ENCODE measurements at places on chromosomes 3 and 15.

DNA sequence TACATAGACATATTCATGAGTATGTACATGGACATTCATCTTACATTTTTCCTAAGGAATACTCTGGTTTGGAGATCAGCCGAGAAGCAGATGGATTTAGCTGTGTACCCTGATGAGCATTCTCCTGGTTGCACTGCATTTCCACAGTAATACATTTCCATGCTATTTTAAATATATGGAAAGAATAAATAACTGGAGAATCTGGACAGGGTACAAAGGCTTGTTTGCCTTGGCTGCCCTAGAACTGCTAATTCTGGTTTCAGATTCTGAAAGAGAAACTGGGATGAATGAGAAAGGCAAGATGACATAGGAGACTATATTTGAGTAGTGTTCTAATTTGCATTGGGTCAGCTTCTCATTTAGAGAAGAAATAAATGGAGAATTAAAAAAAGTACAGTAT, 190.8 kb upstream of the FAM3D start:
- no peak for DNase-seq

GRCh38 chr15:26106556-26106955, 243.4 kb upstream of the ATP10A start:
- DNase-seq = no peak

GRCh38 chr3:139893963-139894642, 40.9 kb upstream of the CLSTN2 start:
- DNase-seq = no peak

DNA sequence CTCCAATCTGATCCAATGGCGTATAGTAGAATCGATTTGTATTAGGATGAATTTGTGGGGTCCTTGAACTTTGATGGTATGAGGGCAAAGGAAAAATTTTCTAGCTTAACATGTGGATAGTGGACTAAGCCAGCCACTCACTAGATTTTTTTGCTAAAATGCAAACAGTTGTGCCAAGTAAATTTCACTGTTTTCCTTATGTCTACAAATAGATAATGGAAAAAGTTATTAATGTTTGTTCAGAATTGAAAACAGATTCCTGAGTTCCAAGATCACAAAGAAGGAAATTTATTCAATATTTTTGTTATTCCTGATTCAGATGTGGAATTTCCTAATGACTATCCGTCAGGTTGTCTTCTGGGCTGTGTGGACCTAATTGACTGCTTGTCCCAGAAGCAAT, 35.2 kb upstream of the ZNF609 start:
- no peak for DNase-seq

GRCh38 chr15:74155766-74156417, 17.6 kb upstream of the ISLR start:
- DNase-seq = no peak

GRCh38 chr3:190537146-190537545, 23.3 kb downstream of the IL1RAP start:
- no peak for DNase-seq

- DNase-seq = no peak
Measured at GRCh38 chr3:135556174-135556573, 409.4 kb upstream of the PPP2R3A start.

- peak; percentile 68 for DNase-seq
Measured at GRCh38 chr15:59104912-59105732, at the start of gene CCNB2. Gene CCNB2 (plus strand): TSS chr15:59105146. CDS start chr15:59105269, 123 bp downstream.

DNA sequence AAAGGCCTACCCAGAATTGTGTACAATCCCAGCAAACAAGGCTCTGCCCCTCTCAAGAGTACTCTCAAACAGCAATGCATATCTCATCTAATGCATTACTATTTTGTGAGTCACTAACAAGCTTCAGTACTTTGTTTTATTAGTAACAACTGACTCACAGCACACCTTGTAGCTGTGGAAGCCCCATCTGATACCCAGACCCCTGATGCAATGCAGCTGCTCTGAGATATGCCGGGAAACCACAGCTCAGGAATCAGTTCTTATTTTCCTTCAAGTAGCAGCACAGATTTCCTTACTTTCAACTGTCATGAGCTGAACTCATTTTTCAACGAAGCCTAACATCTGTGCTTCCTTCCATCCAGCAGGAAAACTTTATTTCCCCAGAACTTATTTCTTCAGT, 37.8 kb downstream of the CCNL1 start:
- no peak for DNase-seq

DNA sequence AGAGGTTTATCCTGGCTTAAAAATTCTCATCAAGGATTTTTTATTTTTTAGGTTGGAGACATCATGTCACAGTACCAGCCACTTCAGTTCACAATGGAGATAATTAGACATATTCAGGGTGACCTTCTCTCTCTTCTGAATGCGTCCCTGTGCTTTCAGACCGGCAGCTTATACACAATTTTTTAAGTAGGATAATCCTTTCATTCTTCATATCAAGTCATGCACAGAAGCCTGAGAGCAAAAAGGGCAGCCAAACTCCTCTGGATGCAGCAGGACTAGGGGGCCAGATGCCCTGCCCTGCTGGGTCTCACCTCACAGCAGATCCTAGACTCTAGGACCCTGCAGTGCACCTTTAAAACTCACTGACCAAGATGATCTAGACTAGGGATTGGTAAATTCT, 210.4 kb downstream of the ERC2 start:
- no peak for DNase-seq

DNA sequence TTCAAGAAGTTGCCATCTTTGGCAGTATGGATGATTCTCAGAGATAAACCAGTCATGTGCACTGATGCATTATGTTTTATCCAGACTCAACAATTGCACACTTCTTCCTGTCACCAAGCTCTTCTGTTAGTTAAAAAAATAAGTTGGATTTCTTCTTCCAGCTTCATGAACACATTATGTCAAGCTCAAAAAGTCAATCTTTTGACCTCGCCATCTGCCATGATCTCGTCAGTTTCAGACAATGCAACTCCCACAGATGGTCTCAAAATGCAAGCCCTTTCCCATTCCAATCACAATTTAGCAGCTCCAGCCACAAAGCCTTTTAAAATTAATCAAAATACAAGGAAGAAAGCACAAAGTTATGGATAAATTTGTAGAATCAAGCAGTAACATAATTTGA, 42.8 kb downstream of the TFDP2 start:
- no peak for DNase-seq

DNA sequence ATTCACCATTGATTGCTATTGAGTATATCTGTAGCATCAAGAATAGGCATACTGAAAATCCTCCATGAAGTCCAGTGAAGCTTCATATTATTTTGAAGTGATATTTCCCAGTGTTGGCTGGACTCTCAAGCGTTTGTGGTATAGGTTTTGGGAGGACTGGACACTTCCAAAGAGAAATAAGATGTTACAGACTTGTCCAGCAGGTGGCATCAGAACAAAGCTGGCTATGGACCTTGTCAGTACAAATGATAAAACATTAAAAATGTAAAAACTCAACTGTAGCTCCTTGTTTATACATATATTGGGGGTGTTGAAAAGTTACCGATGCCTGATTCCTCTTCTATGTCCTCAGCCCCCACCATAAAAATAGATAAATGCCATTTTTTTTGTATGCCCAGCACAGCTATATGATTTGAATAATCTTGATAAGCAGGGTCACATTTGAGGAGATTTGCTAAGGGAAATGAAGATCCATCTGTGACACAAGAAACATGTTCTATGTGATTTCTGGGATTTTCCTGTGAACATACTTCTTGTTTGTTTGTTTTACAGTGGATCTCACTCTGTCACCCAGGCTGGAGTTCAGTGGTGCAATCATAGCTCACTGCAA, 54.5 kb upstream of the GOLGA6B start:
- DNase-seq = peak; percentile 14

- DNase-seq = no peak
Measured at GRCh38 chr15:94353488-94353820, 122.1 kb downstream of the MCTP2 start.

DNA sequence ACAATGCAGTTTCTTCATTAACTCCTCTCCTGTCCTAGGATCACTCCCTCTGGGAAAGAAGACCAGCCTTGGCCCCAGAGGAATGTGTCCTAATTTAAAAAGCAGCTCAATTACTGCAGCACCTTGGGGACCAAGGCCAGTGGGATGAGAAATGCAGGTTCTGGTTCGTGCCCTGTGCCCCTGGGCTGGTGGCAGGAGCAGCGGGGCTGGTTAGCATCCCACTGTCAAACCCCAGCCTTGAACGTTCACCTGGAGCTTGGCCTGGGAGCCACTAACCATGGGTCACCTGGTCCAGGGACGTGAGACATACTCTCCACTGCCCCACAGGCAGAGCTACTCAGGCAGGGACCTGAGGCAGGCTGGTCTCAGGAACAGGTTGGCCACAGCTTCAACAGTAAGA, 8.4 kb upstream of the RTP3 start:
- DNase-seq = no peak

- no peak for DNase-seq
Measured at GRCh38 chr3:88434001-88434400, 284.2 kb downstream of the C3orf38 start.

- DNase-seq = no peak
Measured at GRCh38 chr3:143503325-143503885, 344.9 kb downstream of the SLC9A9 start.

DNA sequence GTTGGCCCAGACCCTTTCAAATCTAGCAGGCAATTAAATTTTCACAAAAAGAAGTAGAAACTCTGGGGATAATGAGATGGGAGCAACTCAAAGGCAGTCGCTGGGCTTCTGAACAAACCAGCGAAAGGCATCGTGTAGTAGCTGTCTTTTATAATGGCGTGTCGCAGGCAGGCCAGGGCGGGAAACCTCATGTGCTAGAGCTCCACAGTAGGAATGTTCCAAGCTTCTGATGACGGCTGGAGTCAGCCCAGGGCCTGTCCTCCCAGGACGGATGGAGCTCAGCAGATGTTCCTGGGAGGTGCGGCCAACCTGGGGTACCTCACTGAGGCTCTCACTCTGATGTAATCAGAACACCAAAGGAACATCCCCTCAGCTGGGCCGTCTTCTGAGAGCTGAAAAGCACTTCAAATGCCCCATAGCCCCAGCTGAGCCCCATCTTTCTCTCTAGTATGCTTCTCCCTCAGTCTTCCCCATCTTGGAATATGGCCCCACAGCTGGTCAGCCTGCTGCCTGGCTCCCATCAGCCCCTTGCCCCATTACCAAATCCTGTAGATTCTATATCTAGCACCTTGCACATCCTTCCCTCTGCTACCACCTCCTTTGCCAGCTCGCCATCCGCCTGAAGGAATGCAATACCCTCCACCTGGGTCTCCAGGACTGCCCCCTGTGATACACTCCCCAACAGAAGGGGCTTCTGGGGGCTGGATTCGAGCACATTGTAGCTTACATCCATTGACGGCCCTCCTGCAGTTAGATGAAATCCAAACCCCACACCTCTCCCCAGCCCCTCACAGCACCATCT, 54.9 kb upstream of the ATP2B2 start:
- no peak for DNase-seq

DNA sequence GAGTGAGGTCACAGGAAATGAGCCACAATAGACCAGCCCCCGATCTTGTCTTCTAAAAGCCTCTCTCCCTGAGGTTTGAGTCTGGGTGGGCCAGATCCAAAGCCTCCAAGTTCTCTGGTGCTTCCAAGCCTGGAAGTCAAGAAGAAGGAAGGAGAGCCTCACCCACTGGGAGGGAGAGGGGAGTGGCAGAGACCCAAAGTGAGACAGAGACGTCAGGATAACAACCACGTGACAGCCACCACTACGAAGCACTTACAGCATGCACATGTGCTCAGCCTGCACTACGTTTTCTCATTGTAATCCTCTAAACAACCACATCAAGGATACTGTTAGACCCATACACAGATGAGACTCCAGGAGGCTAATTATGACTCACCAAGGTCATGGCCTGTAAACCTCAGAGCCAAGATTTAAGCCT, 197.3 kb upstream of the LINGO1 start:
- DNase-seq = no peak

DNA sequence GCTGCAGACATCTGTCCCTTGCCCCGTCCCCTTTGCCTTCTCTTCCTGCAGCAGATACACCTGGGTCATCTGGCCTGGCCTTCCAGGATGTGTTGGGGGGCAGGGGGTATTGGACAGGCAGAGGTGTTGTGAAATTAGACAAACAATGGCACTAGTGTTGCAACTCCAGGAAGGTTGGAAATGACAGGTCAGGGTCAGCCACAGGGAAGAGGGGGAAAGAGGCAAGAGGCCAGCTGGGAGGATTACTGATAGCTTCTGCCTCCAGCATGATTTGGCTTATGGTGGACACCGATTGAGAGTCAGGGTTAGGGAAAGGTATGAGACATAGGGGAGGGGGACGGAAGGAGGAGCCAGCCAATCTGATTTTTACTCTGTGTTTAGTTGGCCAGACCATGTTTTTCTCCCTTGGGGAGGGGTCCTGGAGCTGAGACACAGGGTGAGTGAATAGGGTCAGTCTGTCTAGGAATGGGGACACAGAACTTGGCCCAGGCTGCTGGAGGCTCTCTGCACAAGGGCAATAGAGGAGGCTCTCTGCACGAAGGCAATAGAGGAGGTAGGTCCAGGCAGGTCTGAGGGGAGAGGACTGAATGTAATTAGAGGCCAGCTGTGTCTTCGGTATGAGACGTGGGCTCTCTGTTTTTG, 3.4 kb upstream of the ATP2B2 start:
- DNase-seq = no peak

GRCh38 chr3:25462495-25462894, 34.4 kb downstream of the RARB start:
- DNase-seq = no peak

- DNase-seq = no peak
Measured at GRCh38 chr3:64909011-64909410, 221.2 kb upstream of the ADAMTS9 start.

GRCh38 chr15:101393172-101393571, 96.3 kb downstream of the PCSK6 start:
- DNase-seq = no peak

DNA sequence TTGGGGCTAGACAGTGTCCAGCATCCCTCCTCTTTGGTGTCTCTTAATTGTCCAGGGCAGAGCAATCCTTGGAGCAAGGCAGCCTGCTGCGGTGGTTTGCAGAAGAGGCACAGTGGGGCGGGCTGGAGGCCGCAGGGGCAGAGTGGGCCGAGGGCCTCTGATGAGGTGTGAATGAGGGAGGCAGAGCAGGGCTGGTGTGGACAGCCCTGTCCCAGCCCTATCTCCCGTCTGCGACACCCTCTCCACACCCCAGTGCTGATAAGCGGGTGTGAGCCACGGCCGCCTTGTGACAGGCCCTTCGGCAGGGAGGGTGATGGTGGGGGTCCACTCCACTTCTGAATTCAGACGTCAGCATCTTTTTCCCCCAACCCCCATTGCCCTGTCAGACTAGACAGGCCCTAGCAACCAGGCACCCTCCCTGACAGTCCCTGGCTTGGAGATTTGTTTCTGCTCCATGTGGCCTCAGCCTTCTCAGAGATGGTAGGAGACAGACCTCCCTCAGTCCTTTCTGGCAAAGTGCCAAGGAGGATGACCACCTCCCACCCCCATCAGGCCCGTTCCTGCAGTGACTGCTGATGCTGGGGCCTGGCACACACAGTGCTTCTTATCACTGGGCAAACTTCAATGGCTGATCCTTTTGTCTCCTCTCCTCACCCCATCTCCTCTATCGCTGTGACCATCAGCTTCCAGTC, 37.3 kb downstream of the EXOG start:
- no peak for DNase-seq

DNA sequence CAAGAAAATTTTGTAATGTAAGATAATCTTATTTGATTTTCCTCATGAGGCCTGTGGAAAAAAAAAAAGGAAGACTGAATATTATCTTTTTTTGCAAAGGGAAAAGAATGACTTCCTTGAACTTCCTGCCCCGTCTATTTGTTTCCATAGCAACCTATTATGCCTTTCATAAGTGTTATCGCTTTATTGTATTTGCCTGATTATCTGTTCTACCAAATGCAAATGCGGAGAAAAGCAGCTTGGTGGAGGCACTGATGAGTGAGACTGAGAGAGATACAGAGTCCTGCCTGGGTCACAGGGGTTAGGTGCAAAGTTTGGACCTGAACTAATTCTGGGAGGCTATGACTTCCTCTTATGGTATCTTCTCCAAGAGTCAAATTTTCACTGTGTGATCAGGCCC, 334.0 kb upstream of the KCNMB2 start:
- DNase-seq = no peak
